ENCODE measurements at places on chromosomes 2 and 18.

GRCh38 chr2:50374711-50375110 is 657.2 kb downstream of the NRXN1 start:
- ATAC-seq, result no peak

- no peak for ATAC-seq
Measured at GRCh38 chr2:22481486-22482259, 903.3 kb upstream of the KLHL29 start.

GRCh38 chr2:20132990-20133535 is 81.6 kb upstream of the LAPTM4A start:
- no peak for ATAC-seq

DNA sequence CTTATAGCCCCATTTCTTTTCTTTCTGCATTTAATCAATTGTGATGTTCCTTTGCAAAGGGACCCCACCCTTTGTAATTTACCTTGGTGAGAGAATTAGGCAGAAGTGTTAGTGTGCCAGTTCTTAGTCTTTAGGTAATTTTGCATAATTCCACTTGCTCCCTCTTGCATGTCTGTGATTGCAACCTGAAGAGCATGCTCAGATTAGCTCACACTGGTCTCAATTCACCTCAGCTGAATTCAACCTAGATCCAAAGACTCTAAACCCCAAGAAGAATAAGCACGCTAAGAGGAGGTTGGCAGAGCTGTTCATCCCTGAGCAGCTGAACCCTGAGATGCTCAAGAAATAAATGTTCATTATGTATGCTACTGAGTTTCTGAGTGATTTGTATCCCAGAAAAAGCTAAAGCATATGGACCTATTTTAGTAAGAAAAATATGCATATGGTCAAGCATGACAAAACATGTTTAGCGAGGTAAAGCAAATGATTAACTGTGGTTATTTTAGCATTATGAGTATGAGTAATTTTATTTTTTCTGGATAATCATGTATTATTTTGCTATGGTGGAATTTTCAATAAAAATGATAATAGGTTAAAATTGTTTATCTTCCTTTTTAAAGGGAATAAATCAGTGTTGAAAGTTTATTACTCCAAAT is 299.2 kb upstream of the ZSWIM2 start:
- no peak for ATAC-seq

DNA sequence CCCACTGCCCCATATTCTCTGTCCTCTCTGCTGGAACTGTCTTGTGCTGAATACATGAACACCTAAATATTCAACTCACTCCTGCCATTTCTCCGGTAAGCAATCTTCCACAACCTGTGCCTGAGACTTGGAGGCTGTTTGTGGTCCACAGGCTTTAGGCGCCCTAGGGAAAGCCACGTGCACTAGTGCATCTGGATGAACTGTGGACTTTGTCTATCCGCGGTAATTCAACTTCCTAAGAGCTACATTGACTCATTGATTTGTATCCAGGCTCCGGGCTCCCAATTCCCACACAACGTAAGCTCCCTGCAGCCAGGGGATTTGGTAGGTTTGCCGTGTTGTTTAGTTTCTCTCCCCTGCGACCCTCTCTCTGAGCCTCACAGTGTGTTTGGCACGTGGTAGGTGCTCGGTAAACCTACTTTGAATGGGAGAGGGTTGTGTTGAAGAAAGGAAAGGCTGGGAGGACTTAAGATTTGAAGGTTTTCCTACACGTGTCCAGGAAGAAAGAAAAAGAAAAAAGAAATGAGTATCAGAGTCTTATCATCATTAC is 718.2 kb downstream of the DPP10 start:
- ATAC-seq, result no peak

DNA sequence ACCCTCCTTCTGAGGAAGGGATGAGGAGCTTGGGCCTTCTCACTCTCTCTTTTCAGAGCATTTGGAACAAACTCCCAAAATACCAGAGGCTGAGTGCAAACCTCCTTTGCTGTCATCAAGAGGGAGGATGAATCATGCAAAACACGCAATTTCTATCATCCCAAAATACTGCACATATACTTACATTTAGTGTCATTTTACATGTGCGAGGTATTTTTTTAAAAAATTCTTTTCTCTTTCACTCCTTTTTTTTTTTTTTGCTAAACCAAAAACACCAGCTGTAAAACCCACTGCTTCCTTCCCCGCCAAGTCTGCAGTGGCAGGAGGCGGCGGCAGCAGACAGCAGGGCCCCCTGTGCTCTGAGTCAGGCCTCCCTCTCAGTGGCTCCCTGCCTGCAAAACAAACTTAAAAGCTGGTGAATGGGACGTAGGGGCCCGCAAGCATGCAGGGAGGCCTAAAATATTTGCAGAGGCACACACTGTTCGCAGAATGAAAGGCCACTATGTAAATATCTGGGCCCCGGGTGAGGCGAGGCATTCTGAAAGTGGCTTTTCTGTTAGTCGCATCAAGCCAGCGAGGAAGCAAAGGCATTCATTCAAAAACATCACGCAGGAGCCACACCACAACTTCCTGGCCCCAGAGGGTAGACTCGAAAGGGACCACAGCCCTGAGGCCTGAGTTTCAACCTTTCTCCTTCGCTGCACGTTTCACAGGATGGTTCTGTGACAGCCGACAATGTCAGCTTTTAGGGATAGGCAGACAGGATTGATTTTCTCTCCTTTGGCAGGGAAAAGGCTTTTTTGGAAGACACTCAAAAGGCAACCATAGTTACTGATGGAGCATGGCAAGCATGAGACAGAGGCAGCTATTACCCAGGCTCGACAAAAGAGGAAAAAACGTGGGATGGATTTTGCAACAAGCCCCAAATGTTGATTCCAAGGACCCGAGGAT is 73.4 kb downstream of the ACTR2 start:
- ATAC-seq, result peak; percentile 87

DNA sequence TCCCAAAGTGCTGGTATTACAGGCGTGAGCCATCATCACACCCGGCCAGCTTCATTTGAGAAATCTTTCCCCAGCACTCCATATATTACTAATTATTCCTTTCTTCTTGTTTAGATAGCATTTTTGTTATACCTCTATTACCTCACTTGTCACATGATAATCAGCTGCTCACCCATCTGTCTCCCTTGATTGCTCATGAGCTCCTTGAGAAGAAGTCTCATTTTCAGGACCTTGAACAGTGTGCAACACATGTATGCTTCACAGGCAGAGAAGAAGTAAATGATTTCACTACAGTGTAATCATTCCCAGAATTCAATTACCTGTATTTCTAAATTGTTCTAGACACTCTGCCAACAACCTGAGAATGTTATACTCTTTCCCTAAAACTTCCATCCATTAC is 6.2 kb downstream of the PAIP2B start:
- ATAC-seq, result no peak

- ATAC-seq, result no peak
Measured at GRCh38 chr2:113818382-113818951, 62.0 kb upstream of the SLC35F5 start.

- no peak for ATAC-seq
Measured at GRCh38 chr18:79397247-79397829, 1.6 kb downstream of the NFATC1 start.

- ATAC-seq, result no peak
Measured at GRCh38 chr2:78353168-78353567, 672.3 kb upstream of the REG3G start.

DNA sequence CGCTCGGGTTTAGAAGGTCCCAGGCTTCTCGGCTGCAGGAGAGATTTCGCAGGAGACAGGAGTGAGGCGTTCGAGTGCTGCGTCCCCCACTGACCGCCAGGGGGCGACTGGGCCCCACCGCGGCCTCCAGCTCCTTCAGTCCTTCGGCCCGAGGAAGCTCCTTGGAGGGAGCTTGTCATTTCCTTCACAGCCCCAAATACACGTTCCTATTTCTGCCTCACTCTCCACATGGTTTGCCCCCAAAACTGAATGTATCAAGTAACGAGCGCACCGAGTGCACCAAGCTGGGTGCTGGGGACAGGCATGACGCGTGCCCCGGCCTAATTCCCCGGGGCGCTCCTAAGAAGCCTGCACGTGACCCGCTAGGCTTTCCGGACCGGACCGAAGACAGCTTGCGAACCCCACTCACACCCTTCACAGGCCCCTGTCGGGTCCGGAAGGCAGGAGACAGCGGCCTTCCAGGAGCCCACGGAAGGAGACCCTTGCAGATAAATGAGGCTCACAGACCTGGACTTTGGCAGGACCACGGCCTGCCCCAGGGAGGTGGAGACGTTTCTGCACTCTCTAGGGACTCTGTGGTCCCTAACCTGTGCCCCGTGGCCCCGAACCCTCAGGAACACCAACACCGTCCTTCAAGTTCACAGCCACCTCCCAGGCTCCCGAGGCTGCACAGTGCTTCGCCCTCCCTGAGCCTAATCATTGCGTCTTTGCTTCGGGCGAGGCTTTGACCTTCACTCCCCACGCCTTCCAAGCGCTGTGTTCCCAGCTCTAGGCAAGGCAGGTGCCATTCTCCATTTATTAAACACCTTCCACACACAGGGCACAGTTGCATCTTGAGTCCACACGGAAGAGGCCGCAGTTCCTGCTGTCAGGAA is 13.0 kb upstream of the FAHD2A start:
- no peak for ATAC-seq

GRCh38 chr2:174399171-174399570 is 3.6 kb downstream of the SCRN3 start:
- ATAC-seq, result no peak

GRCh38 chr2:177010861-177011260 is 201.7 kb upstream of the HNRNPA3 start:
- ATAC-seq, result no peak

- peak; percentile 88 for ATAC-seq
Measured at GRCh38 chr2:130372055-130372832, 16.4 kb downstream of the PTPN18 start.

GRCh38 chr2:118845522-118846441 is 1.7 kb downstream of the EN1 start:
- ATAC-seq, result no peak

DNA sequence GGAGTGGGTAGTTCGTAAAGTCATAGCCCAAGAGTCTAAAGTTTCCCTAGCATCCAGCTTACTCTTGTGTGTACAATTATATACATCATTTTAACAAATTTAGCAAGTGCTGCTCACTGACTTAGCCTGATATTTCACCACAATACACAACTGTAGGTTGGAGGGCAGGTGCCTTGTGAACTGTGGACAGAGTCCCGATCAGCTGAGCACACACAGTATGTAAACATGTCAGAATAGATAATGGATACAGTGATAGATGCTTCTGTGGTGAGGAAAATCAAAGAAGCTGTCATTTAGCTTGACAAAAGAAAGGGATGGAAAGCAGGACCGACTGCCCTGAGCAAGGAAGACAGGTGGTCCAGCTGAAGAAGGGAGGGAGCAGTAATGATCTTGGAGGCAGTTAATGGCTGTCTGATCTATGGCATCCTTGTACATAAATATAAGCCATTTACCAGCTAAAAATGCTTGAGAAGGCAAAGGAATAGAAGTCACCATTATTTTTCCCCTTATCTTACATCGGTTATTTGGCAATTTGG is 372.8 kb upstream of the UBE2E3 start:
- no peak for ATAC-seq

- ATAC-seq, result no peak
Measured at GRCh38 chr18:60228609-60229595, 143.7 kb downstream of the MC4R start.

DNA sequence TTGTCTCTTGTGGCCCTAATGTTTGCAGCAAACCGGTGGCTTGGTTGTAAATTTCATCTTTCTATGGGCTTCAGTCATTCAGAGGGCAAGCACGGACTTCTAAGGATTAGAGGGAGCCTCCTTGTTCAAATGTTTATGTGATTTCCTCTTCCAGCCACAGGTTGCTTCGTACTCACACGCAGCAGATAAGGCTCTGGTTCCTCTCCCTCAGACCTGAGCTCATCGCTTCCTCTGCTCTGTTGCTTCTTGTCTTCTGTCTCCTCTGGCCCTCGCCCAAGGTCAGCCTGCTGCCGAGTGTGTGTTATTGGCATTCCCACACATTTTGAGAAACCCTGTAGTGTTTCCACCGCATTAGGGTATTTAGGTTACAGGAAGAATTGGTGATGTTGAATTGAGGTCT is 44.0 kb downstream of the MYL12B start:
- ATAC-seq, result no peak

DNA sequence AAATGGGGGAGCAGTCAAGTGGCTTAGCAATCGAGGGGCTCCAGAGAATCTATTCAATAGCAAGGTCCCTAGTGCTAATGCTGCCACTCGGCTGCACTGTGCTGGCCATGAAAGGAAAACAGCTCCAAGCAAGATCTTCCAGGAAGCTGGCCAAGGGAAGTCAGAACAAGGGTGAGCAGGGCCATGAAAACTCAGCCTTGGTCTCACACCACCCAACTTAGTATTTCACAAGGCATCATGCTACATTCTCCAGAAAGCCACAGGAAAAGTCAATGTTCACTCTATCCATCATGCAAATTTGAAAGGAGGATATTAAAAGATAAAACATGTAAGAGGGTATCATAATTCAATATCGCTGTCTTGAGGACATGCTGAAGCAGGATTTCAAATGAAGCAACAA is 35.7 kb downstream of the NRP2 start:
- ATAC-seq, result no peak

DNA sequence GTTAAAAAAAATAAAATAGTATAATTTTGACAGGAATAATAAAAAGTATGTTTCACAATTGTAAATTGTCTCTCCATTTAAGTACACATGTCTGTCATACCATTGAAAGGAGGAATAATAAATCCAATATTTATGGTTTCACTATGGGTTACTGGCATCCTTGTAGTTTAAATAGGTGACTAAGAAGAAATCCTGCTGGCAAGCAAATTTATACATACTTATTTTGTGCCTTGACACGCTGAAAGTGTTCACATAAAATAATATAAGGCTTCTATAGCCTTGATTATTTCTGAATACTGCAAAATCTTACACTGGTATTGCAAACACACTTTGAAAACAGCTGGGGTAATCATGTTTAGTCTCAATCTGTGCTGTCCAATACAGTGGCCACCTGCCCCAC is 138.3 kb upstream of the ETAA1 start:
- ATAC-seq, result no peak

DNA sequence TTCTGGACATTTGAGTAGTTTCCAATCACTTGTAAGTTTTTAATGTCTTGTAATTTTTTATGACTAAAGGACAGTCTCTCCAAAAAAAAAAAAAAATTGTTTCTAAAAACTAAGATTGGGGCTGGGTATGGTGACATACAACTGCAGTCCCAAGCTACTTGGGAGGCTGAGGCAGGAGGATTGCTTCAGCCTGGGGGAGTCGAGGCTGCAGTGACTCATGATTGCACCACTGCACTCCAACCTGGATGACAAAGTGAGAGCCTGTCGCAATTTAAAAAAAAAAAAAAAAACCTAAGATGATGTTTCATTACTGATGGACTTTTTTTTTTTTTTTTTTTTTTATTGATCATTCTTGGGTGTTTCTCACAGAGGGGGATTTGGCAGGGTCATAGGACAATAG is 34.4 kb upstream of the PKDCC start:
- ATAC-seq, result no peak

DNA sequence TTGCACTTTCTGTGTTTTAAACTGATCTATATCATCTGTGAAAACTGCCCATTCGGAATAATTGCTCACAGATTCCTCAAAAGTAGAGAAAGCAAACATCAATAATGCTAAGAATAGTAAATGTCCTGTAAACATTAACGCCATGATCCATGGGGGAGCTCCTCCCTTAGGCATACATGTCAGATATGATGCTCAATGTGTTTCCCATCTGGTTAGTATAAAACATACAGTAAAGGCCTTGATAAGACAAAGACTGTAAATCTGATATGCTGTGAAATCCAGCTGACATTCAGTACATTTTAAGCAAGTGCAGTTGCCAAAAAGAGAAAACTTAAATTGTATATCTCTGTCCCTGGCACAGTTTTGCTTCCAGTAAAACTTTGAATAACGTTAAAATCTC is 2.1 kb downstream of the DSEL start:
- ATAC-seq, result no peak

- ATAC-seq, result no peak
Measured at GRCh38 chr18:76505614-76506013, 10.6 kb upstream of the ZNF516 start.

Data from stimulated activated memory B cell treated with anti-CD40 and anti-IgM and Interleukin-4, amounts not matched to agents 10 μg/mL and 1 μg/mL and 100 μg/mL, for 72 hours (primary cell).